ENCODE measurements at places on chromosomes 6 and 20.

DNA sequence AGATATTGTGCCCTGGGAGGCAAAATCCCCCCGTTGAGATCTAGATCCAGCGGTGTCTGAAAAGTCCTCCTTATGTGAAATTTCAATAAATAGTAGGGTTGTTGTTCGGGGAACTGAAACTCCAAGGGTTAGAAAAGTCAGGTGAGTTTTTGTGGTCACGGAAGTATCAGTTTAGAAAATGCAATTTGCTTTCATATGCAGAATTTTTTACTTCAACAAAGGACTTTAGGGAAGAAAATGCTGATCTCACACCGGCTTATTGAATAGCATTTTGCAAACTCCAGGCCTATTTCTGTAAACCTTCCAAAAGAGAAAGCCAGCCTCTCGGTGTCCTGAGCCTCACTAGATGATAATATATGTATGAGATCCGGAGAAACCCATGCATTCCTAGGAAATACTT lies 254.7 kb downstream of the TSHZ2 start:
- DNase-seq, result no peak

DNA sequence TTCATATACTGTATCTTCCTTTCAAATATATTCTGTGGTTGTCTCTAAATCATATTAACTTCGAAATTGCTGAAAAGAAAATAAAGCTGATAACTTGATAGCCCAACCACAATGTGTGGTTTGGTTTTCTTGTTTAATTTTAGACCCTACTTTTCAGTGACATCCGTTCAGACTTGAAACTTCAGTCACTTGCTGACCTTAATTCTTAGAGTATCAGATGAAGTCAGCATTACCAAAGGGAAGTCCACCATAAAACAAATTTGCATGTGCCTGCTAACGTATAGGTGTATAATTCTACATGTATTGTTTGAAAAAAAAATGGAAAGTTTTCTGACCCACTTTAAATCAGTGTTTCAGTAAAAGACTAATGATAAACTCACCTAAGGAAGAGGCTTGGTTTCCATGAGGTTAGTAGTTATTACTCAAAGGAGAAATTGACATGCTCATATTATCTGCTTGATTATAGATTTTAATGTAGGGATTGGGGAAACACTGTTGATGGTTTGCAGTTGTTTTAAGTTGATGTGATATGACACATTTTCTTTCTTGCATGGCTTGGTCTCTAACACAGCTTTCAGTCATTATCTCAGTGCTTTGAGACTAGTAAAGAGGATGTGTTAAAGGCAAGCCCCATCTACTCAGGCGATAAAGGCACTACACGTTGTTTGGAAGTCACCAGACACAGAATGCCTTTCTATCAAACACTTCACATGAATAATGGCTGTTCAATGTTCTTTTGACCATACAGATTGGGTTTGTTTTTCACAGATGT lies 5.2 kb upstream of the IL17A start:
- DNase-seq, result no peak

DNA sequence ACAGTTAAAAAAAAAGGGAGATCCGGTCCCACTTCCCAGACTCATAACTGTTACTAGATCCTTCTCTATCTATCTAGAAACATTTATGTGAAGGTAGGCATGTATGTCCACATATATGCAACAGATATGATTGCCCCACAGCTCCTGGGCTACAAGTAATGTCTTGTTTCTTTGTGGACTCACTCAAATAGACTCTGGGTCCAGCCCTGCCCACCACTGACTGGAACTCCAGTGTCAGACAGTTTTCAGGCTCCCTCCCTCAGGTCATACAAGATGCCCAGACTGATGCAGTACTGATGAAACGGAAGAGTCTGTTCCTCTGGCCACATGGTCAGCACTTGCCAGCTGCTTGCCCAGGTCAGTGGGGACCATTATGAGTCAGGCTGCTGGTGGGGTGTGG lies 30.8 kb upstream of the IER3 start:
- DNase-seq, result no peak

DNA sequence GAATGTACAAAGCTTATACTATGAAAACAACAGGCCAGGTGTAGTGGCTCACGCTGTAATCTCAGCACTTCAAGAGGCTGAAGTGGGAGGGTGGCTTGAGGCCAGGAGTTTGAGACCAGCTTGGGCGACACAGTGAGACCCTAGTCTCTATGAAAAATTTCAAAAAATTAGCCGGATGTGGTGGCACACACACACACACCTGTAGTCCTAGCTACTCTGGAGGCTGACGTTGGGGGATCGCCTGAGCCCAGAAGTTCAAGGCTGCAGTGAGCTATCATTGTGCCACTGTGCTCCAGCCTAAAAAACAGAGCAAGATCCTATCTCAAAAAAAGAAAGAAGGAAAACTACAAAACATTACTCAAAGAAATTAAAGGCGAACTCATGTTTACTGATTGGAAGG lies 7.3 kb upstream of the ASF1A start:
- no peak for DNase-seq

DNA sequence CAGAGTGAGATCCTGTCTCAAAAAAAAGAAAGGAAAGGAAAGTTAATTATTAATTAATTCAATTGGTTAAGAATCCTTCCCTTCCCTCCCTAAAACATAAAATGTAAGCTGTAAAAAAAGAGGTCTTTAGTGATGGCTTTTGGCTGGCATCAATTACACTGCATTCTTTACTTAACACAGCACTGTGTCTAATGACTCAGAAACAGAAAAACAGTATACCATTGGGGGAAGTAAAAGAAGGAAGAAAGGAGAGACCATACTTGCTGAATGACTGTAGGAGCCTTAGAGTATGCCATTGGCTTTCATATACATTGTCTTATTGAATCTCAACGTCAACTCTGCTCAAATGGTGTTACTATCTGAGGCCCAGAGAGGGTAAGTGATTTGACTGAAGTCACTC lies 18.3 kb upstream of the CITED2 start:
- no peak for DNase-seq

GRCh38 chr6:70059039-70059719 lies 192.8 kb downstream of the COL19A1 start:
- DNase-seq, result no peak

DNA sequence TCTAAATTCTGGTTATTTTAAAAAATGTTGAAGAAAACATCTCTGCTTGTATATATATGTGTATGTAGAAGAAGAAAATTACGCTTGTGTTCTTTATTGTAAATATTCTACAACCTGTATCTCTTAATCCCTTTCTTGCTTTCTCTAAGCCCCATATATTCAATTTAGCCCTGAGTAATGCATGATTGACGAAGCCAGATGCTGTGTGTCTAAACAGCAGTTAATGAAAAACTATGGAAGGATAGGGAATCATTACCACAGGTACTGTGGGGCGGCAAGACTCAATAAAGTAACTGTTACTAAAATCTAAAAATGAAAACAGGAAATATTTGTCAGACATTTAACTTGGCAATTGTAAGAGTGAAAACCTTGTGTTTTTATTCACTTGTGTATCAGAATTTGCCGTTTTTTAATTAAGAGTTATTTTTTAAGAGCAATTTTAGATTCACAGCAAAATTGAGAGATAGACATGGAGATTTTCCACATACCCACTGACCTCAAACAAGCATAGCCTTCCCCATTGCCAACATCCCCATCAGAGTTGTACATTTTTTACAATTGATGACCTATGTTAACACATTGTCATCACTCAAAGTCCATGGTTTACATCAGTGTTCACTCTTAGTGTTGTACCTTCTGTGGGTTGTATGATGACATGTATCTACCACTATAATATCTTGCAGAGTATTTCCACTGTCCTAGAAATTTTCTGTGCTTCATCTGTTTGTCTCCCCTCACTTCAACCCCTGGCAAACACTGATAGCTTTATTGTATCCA lies 76.7 kb downstream of the BCKDHB start:
- no peak for DNase-seq

GRCh38 chr6:40432982-40433381 lies 154.2 kb downstream of the LRFN2 start:
- DNase-seq, result no peak

DNA sequence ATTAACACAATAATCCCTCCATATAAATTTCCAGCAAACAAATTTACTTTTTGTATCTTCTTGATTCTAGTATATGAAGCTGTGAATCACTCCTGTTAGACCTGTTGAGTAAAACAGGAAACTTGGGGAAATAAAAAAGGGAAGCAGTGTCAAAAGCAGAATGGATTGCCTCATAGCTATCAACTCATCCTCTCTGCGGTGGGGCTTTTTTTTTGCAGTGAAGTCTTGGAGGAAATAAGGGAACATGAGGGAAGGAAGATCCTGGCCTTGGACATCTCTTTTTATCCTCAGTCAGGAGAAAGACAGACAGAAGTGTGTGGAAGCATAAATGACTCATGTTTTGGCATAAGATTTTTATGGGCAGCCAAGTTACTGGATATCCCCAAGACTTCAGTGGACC lies 332.5 kb downstream of the TFAP2A start:
- no peak for DNase-seq

DNA sequence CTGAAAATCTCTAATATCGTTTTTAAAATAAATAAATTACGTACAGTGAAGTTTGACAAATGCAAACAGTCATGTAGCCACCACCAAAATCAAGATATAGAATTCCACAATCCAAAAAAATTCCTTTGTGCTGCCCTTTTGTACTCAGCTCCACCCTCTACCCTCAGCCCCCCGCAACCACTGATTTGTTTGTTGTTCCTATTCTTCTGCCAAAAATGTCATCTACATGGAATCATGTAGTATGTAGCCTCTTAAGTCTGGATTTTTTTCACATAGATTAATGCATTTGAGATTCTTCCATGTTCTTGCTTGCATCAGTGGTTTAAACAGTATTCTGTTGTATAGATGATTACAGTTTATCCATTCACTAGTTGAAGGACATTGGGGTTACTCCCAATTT lies 8.5 kb upstream of the REPS1 start:
- DNase-seq, result no peak

DNA sequence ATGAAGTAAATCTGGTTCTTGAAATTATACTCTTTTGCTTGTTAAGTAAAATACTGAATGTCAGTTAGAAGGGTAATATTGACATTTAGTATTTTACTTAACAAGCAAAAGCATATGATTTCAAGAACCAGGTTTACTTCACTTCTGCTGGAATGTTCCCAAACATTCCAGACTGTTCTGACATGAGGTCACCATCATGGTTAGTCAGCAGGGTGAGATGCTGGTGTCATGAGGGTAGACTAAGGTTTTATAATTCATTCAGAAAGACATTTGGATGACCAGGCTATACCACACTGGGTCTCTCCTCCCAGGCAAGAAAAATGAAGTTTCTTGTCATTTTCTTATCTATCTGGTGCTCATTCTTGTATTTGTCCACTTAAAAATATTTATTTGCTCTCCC lies 414.4 kb upstream of the MMS22L start:
- no peak for DNase-seq

- no peak for DNase-seq
These were observed 21.9 kb upstream of the TAF8 start for GRCh38 chr6:42028234-42029061.

DNA sequence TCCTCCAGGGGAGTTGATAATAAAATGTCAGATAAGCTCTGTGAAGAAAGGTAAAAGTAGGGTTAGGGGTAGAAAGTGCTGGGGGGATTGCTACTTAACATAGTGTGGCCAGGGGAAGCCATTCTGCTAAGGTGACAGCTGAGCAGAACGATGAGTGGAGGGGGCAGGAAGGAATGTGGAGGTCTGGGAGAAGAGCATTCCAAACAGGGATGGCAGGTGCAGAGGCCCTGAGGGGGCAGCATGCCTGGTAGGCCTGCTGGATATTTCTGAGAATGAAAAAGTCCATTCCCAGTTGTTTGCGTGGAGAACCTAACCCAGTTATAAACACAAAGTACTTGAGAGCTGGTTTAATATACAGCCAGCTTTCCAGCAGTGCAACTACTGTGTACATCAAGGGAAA lies 9.3 kb downstream of the GFRA4 start:
- DNase-seq, result no peak

DNA sequence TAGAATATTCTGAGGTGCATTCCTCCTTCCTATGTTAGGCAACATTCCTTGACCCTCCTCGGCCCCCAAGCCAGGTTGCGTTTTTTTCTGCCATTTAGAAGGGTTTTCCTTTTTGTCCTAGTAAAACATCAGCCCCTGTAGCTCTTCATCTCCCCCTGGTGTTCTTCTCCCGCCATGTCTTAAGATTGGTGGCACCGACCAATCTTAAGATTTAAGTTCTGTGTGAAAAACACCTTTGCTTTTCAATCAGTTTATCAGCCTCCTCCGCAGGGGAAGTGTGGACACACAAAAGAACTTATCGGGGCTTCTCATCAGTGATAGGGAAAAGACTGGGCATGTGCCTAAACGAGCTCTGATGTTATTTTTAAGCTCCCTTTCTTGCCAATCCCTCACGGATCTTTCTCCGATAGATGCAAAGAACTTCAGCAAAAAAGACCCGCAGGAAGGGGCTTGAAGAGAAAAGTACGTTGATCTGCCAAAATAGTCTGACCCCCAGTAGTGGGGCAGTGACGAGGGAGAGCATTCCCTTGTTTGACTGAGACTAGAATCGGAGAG lies 719 bp upstream of the EDN1 start:
- no peak for DNase-seq

All from left forelimb (tissue), 1 donor.